ENCODE measurements at places on chromosomes 3 and 15.

DNA sequence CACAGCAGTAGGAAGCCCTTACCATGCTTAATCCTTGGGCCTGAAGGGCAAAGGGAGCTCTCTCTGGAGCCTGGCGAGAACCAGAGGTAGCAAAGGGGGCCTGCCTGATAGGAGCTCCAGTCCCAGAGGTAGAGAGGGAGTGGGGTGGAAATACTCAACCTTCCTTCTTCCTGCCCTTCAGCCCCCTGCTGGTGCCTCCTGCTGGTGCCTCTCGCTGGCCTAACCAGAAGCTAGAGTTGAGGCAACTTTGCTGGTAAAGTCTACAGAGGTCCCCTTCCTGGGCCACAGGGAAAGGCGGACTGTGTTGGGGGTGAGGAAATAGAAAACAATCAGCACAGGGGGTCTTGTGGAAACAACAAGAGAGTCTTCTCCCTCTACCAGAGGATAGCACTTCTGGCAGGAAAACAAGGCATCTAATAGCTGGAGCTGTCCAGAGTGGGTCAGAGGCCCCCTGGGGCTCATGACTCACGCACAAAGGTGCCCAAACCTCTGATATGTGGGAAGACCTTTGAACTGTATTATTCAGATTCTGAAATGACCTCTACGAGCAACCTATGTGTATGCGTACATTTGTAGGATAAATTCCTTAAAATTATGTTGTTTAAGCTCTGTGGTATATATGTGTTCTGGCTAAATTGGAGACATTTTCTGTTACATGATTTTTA is 133.9 kb downstream of the LRRC28 start:
- DNase-seq, result no peak

DNA sequence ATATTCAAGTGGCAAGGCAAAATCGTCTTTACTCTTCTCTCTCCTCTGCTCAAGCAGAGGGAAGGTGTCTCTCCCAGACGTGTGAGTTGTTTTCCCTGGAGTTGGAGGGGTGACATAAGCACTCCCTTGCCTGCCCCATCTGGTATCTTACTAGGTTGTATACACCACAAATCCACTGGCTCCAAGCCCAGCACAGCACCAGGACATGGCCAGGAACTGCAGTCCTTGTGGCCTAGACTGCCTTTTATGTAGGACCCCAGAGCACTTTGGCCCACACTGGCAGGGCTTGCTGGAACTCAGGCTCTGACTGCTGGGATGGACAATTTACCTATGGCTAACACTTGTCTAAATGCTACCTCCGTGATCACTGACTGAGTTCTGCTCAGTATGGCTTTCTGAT is 34.0 kb downstream of the DZIP3 start:
- no peak for DNase-seq

DNA sequence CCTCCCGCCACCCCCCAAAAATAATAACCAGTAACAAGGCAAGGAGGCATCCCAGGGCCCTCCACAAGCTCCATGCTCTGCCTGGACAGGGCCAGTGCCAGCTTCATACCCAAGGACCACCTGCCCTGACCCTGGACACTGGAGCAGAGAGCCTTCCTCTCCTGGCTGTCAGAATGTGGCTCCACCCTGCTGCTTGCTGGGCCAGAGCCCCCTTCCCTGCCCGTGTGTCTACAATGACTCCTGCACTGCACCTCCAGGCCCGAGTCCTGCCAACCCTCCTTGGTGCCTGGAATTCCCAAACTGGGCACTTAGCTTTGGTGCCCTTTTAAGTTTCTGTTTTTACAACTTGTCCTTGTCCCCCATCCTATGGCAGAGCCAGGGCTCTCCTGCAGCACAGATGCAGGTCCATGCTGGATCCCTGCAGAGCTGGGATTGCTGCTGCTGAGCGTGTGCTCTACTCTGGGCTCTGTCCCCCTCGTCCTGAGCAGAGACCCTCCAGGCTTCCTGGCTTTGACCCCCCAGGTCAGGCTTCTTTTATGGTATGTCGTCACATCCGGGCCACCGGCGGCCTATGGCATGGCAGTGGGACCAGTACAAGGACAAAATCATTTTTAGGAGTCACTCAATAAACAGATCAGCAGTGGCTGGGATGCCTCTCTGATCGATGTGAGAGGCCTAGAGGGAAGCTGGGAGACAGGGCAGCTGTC is 11.4 kb upstream of the SNRPA1 start:
- no peak for DNase-seq

DNA sequence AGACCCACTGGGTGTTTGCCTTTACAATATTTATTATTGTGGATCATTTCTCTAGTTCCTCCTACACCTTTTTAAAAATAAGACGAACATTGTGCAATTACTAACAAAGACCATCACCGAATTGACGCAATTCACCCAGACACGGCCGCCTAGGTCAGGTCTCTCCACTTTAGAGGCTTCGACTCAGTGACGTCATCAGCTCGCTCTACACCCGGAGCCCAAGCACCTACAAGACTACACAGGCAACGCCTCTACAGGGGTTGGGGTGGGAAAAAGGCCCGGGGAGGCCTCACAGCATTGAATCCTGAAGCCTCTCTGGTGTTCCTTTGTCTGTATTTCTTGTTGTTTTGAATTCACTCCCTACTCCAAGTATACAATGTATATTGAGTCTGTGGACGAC is 16.6 kb downstream of the ZIC4 start:
- no peak for DNase-seq

- DNase-seq, result no peak
These were observed 280.4 kb downstream of the CD47 start for GRCh38 chr3:107810171-107811071.

- no peak for DNase-seq
These were observed 212.6 kb downstream of the CDIN1 start for GRCh38 chr15:36791844-36792571.

- peak; percentile 32 for DNase-seq
These were observed 5.9 kb upstream of the TMEM115 start for GRCh38 chr3:50365080-50365841.
